ENCODE measurements at places on chromosomes 6 and 20.

DNA sequence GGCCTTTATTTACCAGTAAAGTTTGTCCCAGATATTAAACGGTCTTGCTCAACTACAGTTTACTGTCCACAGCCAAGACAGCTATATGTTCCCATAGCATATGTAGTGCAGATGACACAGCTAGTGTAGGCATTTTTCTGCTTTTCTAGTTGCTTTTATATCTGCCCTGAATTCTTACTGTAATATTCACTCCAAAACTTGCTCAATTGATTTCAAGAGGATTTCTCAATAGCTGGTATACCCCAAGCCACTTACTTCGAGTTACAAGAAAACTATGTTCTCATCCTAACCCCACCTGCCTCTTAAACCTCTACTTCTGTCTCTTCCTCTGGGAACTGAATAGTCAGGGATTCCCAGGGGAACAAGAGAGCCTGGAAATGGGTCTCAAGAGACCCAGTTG, 18.9 kb upstream of the ROS1 start:
- no peak for DNase-seq

- no peak for DNase-seq
These were observed 329.1 kb downstream of the LAMA2 start for GRCh38 chr6:129212081-129212480.

- DNase-seq: no peak
These were observed 2.4 kb downstream of the TCF21 start for GRCh38 chr6:133891149-133891926.

GRCh38 chr6:9404351-9405146, 969.2 kb upstream of the SLC35B3 start:
- DNase-seq: no peak

- no peak for DNase-seq
These were observed 182.1 kb upstream of the AFDN start for GRCh38 chr6:167644412-167645132.

DNA sequence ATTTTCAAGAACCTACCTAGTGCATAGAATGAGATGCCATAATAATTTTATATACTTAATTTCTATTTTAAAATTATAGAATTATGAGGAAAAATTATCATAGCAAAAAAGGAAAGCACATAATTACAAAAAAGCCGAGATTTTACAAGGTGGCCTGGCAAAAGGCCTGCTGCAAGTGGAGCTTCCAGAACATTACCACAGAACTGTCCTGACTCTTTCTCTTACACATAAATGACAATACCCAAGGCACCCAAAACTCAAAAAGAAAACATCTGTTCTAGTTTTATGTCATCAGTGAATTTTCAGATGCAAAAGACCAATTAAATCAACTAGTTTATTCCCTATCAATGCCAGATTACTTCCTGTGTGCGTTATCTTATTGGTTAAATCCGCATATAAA, 74.2 kb downstream of the FILIP1 start:
- DNase-seq: no peak

DNA sequence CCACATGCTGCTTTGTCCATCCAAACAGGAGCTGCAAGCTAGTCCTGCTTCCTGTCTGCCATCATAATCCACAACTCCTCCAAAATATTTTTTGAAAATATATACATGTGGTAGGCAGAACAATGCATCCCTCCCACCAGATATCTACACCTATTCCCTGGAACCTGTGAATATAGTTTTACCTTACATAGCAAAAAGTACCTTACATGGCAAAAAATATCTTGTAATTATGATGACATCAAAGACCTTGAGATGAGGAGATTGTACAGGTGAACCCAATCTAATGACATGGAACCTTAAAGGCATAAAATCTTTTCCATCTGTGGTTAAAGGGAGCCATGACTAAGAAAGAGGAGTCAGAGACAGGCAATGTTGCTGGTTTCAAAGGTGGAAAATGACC, 15.3 kb upstream of the RGS17 start:
- DNase-seq: no peak

- peak; percentile 60 for DNase-seq
These were observed 814.8 kb downstream of the MAFB start for GRCh38 chr20:39874049-39874893.

DNA sequence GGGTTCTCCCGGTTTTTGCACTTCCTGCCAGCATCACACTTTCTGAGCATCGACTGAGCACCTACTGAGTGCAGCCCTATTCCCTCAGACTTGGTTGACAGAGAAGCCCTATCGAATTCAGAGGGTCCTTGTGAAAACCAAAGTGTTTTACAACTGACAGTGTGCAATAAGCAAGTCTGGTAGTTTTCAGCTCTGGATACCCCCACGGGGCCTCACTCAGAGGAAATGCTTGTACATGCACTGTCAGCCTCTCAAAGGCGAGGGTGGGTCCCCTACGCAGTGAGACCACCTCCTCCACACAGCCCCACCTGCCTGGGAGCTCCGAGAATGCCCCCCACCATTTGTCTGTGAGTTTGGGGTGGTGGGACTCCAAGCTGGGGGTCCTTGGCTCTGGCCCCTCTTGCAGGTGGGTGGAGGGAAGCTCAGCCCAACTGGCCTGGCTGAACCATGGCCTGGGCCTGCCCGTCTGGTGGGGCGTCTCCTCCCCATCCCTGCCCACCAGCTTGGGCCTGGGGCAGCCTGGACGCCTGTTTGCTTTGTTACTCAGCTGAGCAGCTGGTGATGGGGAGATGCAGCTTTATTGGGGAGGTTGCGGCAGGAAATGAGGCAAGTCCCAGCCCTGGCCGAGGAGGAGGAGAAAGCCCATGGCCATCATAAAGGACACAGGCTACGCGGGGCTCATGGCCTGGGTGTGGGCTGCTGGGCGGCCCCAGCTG, 1.7 kb downstream of the SPDEF start:
- DNase-seq: no peak

GRCh38 chr20:52953020-52953419, 19.1 kb upstream of the TSHZ2 start:
- DNase-seq: no peak

- no peak for DNase-seq
These were observed 4.9 kb downstream of the SDCBP2 start for GRCh38 chr20:1323830-1324597.

DNA sequence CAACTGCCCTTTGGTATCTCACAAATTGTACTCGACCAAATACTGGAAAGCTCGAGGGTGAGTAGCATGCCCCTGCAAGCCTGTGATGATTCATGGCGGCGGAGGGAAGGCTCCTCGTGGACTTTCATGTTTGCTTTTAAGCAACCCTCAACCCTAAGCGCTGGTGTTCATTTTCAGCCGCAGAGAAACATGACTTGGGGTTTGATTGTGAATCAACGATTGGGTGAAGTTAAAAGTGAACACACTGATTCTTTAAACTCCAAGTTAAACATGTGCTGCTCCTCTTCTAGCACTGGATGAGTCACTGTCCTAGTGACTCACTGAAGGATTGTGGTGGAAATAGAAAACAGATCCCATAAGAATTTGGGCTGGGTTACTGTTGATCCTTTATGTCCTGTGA, 8.3 kb downstream of the CD109 start:
- peak; percentile 87 for DNase-seq

DNA sequence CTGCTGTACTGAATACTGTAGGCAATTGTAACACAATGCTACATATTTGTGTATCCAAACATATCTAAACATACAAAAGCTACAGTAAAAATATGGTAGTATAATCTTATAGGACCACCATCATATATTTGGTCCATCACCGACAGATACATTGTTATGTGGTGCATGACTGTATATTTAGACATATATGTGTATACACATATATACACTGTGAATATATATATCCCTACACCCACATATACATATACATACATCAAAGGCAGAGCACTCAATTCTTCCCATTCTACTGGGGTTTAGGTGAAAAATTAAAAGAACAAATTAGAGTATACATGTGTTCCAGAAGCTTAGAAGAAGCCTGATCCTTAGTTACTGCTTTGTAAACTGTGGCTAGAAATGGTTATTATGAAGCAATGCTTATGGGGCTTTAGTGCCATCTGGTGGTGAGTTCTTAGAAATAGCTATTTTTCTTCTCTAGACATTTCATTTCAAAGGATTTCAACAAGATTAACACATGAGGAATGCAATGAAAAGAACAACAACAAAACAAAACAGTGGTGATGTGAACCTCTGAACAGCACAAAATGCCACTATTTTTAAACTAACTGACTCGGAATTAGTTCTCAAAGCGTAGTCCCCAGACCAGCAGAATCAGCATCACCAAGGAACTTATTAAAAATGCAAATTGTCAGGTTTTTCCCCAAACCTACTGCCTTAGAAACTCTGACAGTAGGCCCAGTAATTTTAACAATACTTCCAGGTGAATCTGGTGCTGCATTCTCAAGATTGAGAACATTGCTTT, 38.0 kb downstream of the PKHD1 start:
- peak; percentile 28 for DNase-seq

DNA sequence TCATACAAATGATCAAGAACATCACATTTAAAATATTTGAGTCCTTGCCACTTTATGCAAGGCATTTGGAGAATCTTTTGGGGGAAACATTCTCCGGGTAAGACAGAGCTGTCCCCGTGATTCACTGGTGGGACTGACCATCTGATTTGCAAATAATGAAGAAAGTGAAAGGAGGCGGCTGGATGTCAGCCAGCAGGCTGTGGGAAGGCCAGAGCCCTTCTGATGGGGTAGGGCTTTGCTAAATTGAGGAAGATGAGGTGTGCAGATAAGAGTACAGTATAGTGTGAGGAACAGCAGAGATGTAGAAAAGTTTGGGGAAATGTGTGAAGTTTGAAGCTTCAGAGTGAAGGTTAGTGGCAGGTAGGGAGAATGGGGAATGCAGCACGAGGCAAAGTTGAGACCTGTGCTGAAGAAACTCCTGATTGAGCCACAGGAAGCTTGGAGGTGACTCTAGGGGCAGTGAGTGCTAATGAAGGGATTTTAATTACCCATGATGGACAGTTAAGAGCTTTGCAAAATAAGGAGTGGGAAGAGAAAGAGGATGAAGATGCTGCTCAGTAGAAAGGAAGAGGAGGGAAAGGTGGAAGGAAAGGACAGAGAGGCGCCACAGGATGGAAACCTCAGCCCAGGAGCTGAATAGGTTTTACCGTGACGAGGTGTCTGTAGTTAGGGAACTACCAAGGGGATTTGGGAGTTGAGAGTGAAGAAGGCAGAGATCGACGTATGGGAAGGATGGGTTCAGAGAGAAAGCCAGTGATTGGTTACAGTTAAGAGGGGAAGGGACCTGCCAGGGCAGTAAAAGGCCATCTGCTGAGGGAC, 68.7 kb downstream of the SNX9 start:
- DNase-seq: no peak

DNA sequence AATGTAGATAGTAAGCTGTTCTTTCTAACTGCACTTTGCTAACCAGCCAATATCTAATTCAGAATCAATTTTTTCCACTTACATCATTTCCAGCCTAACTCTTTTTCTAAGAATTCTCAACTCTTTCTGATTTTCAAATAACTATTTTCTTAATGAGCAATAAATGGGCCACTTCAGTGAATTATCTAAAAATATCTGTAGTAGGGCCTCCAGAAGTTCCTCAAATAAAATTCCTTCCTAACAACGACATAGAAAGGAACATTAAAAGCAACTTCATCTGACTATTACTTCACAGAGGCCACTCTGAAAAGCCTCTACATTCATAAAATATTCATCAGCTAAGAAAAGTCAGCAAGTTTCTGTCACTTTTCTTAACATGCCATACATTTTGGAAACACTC, 4.8 kb downstream of the COL12A1 start:
- no peak for DNase-seq

DNA sequence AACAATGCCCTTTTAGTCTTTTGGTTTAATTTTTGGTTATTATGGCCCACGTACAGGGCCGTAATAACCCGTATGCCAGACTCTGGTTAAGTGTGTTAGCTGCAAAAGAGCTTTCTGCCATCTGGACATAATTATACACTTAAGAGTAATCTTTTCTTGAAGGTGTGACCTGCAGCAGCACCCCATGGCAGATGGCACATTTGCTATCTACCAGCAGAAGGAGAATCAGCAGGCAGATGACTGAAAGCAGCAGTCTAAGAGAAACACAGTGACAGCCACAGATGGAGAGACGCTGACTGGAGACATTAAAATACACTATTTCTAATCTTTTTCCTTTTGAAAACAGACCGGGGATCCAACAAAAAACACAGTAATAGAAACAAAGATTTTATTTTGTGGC, 18.7 kb downstream of the ASF1A start:
- no peak for DNase-seq

GRCh38 chr20:52349806-52350205, 158.2 kb upstream of the ZFP64 start:
- DNase-seq: no peak

- no peak for DNase-seq
These were observed 15.3 kb upstream of the CDH22 start for GRCh38 chr20:46323557-46323956.

DNA sequence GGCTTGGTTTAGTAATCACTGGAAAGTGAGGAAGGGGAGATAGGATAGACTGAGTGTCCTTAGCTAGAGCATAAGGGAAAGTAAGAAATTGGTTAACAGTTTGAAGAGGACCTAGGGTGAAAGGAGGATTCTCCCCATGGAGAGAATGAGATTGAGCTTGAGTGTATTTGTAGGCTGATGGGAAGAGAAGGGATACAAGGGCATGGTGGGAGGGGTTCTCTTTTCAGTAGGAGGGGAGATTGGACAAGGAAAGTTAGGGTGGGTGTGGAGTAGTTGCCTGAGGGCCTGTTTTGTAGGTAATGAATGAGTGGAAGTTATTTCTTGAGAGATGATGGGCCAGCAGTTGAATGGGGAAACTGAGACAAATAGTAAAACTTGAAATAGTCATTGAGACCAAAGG, 1.9 kb downstream of the TRMT11 start:
- DNase-seq: no peak

DNA sequence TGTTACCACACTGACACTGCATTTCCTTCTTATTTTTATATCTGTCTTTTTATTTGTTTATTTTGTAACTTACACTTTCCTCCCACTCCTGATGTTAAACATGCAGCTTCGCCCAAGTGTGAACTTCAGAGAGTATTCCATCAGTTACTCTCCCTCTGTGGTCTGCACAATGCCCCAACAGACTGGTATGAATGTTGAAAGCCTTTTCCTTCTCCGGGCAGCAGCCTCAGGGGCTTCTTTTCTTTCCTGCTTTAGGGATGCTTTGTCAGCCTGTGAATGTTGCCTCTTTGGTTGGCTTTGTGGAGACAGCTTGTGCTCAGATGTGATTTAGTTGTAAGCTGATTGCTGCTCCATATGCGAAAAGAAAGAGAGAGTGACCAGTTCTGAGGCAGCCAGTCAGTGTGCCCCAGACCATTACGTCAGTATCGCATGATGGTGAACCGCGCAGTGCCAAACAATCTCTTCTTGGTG, 44.0 kb downstream of the SMPDL3A start:
- no peak for DNase-seq

DNA sequence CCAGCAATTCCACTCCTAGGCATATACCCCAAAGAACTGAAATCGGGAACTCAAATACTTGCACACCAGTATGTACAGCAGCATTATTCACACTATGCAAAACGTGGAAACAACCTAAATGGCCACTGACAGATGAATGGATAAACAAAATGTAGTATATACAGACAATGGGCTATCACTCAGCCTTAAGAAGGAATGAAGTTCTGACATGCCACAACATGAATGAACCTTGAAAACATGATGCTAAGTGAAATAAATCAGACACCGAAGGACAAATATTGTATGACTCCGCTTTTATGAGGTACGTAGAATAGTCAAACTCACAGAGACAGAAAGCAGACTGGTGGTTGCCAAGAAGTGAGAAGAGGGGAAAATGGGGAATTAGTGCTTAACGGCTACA, 59.1 kb upstream of the CCN6 start:
- DNase-seq: no peak

Data from Panc1 (cell line).